NCI-H774 (cell line): ENCODE measurements at places on chromosomes 13 and 19.

DNA sequence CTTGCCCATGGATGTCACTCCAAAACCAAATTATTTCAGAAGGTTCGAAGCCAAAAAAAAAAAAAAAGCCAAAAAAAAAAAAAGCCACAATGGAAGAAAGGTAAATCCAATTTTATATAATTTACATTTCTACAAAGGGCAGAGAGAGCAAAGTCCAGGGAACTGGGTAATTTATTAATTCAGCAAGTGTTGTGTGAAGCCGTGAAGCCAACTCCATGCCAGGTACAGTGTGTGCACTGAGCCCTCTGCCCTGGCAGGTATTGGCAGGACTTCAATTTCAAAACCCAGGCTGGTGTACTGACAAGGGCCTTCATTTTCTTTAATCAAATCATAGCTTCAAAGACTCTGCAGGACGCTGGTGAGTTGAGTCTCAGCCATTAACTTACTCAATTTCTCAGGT lies 5.5 kb upstream of the RFPL4A start:
- DNase-seq: no peak

DNA sequence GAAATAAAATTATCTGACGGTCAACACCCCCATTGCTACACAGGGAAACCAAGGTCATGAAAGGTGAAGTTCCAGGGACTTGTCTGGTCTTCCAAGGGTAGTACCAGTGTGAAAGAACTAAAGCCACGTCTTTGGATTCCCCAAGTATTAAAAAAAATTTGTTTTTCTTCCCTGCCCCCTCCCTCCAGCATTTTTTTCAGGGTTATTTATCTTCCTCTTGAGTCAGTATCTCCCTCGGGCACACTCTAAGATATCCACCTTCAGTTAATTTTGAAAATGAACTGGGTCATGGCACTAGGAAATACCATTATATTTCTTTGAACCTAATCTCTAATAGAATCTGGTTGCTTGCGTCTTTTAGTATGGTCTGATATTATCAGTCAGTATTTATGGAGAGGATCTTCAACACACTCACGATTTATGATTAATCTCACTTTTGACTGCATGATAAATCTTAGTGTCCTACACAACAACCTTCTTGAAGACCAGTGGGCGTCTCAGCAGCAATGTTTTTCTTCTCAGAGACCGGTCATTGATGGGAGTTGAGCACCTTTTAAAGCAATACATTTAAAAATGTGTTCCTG lies 9.1 kb downstream of the ATP8A2 start:
- no peak for DNase-seq

DNA sequence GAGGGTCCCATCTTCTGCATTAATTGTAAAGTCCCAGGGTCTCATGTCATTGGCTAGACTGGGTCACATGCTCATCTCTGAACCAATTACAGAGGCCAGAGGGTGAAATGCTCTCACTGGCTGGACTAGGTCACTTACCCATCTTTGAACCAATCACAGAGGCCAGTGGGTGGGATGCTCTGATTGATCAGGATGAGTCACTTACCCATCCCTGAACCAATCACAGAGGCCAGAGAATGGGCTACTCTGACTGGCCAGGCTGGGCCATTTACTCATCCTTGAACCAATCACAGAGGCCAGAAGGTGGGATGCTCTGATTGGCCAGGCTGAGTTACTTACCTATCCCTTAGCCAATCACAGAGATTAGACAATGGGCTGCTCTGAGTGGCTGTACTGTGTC lies 5.3 kb downstream of the MISP start:
- DNase-seq: no peak

DNA sequence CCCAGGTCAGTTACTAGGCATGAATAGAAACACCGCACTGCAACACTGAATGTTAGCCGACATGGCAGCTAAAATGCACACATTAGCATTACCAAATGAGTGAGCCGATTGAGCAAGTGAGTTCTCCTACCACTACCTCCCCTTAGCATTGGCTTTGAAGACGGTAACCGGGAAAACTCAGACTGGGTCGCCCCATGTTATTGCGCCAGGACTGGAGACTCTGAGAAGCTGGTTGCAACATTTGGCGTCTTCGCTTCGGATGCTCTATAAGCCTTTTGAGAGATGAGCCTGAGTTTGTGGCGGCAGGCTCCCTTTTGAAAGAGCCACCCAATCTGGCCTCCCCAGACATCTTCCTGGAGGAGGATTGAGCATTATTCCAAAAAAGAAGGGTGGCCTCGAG lies 68.5 kb upstream of the POMP start:
- no peak for DNase-seq

- no peak for DNase-seq
Observed at GRCh38 chr13:24627946-24628345, 52.3 kb upstream of the ATP12A start.

DNA sequence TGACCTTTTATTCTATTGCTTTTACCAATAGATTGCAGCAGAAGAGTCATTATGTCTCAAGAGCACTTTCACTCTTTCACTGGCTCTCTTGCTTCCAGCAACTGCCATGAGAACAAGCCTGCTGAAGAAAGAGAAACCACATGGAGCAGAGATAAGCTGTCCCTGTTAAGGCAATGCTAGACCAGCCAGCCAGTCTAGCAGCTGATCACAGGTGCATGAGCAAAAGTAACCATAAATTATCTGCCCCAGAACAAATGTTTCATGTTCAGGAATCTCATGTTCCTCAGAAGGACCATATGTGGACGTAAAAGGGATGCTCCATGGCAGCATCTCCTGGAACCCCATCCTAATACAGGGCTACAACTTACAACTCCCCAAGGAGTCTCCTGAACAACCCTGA lies 20.4 kb upstream of the DCLK1 start:
- DNase-seq: no peak

DNA sequence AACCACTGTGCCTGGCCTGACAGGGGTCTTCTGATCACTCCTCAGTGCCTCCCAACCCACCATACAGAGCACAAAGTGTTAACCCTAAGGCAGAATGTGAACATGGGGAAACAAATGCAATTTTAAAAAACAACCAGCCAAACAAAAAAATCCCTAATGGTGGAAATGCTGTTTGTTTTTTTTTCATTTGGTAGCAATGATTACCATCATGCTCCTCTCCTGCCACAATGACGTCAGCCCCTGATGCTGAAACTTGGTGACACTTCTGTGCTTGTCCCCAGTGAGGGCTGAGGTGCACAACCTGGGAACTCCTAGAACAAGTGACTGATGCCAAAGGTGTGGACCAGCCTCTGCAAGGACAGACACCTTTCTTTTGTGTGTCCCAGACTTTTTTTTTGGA lies 4.0 kb upstream of the TSPAN16 start:
- DNase-seq: no peak

GRCh38 chr19:43525836-43526771 lies 897 bp downstream of the ETHE1 start:
- DNase-seq: no peak

DNA sequence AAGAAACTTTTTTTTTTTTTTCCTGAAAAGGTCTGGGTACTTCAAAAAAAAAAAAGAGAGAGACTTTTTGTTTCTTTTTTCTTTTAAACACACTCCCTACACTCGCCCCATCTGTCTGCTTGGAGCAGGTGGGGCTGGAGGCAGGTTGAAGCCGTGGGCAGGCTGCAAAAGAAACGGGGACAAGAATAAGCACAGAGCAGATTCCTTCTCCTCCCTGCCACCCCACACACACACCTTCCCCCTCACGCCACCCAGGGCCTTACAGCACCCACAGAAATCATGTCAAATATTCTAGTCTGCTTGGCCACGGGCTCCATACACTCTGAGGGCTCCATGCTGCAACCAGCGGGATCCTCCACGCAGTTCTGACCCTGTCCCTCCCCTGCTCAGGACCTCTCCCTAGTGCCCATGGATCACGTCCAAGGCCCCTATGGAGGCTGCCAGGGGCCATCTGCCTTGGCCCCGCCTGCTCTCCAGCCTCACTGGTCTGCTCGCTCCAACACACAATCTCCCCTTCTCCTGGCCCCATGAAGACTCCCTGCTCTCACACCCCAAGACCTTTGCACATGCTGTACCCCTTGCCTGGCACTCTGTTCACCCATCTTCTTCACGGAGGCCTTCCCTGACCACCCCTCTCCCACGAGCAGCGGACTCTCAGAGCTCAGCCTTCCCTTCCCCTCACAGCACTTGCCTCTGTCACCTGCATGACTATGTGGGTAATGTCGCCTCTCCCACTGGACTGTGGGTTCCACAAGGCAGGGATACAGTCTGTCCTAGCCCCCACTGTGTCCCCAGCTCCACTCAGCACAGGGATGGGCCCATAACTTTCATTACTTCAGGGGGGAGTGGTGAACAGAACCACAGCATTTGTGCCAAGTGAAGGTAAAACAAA lies 11.4 kb downstream of the AKT2 start:
- DNase-seq: no peak

DNA sequence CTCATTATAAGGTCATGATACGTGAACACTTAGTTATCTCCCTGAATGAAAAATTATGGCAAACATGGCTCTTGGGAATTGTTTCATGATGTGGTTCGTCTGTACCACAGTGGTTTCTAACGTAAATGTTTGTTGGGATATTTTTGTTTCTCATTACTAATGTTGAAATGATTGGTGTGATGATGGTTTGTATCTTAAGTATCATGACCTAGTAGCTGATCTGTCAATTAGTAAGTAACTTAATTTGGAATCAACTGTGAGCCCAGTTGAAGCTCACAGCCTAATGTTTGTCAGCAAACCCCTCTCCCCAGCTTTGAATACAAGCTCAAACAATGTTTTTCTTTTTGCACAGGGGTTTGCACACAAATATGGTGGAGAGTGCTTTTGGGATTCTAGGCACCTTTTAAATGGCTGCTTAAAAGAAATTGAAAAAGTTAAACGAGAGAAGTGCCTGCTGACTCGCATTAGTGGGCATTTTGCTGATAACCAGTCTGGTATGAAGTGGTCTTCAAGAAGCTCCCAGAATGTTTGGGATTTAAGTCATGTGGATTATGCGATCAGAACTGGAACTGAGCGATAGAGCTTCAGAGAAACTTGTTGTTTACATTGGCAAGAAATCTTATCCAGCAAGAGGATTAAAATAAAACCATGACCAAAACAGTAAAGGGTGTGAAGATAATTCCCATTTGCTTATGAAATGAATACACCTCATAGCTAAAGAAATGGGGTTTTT lies 68.2 kb downstream of the LMO7 start:
- no peak for DNase-seq

GRCh38 chr19:43354305-43354627 lies 780 bp downstream of the CD177 start:
- DNase-seq: no peak

GRCh38 chr19:50357178-50358100 lies 8.0 kb downstream of the NAPSA start:
- peak; percentile 56 for DNase-seq

DNA sequence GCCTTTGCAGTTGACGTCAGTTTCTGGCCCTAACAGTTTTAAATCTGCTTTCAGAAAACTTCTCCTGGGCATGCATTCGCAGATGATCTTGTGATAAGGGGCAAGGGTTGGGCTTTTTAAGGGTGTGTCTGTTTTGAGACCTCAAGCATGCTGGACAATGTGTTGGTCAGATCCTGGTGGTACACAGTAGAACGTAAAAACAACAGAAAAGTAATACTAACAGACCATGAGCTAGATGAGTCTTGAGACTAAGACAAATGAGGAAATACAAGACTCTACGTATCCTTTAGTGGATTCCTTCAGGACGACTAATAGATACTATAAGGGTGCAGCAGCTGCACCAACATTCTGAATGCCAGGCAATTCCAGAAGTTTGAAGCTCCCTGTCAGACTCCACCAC lies 237.6 kb downstream of the DNAJC15 start:
- DNase-seq: no peak

DNA sequence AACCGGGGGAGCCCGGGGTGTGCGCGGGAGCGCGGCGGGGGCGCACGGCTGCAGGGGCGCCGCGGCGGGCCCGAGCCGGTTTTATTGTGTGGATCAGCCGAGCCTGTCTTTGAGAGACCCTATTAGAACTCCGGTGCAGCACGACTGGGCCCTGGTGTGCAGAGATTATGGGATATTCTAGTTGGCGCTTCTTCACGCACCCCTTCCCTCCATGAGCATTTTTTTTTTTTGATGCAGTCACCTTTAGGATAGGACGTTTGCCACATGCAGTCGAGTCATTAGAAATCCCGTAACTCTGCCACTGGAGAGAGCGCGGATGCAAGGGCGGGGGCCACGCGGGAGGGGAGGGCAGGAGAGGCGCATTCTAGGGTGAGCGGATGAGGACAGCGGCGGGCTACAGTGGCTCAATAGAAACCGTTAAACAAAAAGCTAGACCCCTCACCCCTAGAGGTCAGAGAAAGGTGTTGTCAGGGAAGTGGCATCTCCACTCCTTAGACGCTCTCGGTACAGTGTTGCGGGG lies 3.7 kb downstream of the FGF9 start:
- DNase-seq: peak; percentile 6

DNA sequence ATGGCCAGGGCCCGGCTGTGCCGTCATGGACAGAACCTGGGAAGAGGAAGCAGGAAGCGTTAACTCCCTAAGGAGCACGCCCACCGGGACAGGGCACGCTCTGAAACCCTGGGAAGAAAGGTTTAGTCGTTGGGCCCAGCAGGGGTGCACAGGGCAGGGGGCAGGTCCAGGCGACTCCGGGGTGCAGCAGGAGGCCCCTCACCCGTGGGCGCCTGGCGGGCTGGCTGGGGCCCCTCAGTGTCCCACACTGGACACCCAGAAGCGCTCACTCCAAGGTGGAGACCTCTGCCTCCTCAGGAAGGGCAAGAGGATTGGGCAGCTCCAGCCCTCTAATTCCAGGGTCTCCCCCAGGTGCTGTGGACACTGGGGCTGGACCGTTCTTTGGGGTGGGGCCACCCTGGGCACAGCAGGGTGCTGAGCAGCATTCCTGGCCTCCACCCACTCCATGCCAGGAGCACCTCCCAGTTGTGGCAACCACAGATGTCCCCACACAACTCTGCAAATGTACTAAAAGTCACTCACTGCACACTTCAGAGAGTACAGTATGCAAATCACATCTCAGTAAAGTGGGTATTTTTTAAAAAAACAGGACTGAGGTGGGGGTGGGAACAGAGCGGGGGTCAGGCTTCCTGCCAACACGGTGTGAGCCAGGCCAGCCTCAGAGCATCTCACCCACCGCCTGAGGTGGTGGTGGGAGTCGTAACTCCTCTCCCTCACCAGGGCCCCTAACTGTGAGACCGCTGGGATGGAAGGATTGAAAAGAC lies 35.2 kb downstream of the PIP5K1C start:
- no peak for DNase-seq

DNA sequence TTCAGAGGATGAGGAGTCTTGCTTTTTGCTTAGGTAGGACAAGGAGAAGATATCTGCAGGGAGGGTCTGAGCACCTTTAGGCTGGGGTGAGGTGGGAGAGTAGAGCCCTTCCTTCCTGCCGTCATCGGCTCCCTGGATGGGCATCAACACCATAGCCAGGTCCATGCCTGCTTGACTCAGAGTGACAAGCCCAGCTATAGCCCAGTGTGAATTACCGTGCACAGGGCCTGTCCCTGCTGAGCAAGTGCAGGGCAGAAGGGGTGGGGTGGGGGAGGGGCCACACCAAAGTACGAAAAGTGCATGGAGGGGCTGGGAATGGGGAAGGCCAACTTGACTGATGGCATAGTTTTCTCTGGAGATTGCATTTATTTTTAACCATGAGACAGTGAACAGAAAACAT lies 30.3 kb upstream of the RNF113B start:
- DNase-seq: no peak

GRCh38 chr13:85659493-85659892 lies 139.7 kb downstream of the SLITRK6 start:
- no peak for DNase-seq

- no peak for DNase-seq
Observed at GRCh38 chr13:22276616-22277015, 605.7 kb downstream of the FGF9 start.

- DNase-seq: peak; percentile 94
Observed at GRCh38 chr13:111629926-111630325, 309.5 kb downstream of the TEX29 start.

GRCh38 chr13:90826688-90827087 lies 520.8 kb upstream of the MIR17HG start:
- no peak for DNase-seq

GRCh38 chr19:53580871-53581835 lies 43.2 kb downstream of the ZNF331 start:
- DNase-seq: no peak
